ENCODE measurements at places on chromosomes 5 and 9.
A peak's percentile ranks its signal among the peaks of the same experiment; 100 is the strongest.

DNA sequence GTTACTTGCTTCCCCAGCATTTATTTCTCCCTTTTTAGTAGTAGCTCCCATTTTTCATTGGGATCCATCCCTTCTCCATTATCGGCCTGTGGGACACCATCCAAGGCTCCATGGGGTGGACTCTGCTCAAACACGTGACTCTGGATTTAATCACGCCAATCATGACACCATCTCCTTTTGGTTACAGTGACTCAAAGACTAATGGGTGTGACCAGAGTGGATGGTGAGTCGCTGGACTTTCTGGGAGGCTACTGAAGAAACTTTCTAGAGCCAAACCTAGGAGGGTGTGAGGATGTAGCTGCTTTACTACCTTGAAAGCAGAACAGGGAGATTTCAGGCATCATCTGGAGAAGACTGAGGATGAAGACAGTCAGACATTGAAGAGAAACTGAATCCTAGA lies 93.1 kb downstream of the PJA2 start:
- DNase-seq, result no peak

DNA sequence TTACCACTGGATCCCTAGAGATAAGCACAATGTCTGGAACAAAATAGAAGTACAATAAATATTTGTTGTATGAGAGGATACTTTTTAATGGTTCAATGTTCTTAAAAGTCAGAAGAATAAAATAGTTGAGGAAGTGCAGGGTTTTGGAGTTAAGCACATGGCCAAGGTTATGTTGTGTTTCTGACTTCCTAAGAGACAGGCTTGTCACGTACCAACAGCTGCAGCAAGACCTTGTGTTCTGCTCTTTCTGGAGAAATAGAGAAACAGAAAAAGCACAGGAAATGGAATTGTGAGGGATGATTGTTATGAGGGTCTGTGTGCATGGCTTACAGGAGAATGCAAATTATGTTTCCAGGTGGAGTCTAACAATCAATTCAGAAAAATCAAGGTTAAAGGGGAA lies 12.9 kb downstream of the CARTPT start:
- no peak for DNase-seq

DNA sequence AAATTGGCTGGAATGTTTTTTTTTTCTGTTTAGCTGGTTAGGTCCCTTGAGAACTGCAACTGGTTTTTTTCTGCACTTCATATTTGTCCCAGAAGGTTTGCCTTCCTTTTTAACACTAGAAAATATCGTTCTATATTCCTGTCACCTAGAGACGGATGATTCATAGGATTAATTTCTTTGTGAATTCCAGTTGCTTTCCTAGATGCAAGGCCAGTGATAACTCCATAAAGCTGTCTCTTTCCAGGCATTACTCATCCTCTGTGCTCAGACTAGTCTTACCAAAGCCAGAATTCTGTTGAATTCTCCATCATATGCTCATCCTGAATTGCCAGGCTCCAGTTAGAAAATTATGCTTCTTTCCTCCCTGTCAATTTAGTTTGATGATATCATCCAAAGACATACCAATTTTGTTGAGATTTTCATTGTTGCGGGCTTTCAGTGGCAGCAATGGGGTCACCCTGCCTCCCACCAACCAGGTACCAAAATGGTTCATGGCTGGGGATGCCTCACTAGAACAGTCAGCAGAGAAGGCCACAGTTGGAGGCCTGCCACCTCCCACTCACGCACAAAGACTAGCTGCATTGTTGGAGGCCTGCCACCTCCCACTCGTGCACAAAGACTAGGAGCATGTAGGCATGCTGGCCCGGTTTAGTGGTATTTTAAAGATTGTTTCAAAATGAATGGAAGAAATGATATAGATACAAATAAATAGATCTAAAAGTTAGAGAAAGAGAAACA lies 8.5 kb downstream of the BAAT start:
- peak; percentile 84 for DNase-seq

- peak; percentile 21 for DNase-seq
Measured at GRCh38 chr9:109969011-109969410, 189.0 kb downstream of the PALM2AKAP2 start.

DNA sequence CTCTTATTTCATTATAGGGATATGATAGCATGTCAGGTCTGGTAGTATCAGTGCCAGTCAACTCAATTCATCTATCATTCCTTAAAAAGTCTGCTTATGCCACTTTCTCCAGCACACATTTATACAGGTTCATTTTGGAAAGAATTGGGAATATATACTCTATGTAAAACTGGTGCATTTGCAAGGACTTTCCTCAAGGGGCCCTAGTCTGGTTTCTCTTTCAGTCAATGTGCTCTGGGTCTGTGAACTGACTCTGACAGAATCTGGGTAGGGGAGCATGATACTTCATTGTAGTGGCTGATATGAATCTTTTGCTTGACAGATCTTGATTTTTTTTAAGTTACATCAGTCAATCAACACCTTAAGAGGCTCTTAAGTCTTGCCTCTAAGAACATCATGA lies 313.9 kb downstream of the HTR1A start:
- DNase-seq, result no peak

- peak; percentile 33 for DNase-seq
Measured at GRCh38 chr5:104345222-104346016, 782.8 kb upstream of the NUDT12 start.

DNA sequence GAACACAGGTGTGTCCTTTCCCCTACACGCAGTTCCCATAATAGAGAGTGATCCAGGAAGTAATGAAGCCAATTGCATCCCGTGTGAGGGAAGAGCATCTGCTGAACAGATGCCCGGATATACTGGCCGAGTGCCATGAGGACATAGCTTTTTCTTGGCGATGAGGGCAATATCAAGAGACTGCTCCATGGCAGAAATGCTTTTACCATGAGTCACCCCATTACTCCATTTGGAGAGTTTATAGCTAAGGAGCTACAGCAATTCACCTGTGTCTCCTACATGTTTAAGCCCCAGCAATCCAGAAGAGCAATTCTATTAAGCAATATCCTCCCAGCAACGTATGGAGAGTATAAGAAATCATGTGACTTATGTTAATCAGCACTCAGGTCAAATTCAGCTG lies 222.0 kb upstream of the KLF4 start:
- DNase-seq, result peak; percentile 86

GRCh38 chr9:108022246-108022935 lies 532.8 kb upstream of the KLF4 start:
- peak; percentile 7 for DNase-seq
